NCI-H1436 treated with DMSO at 0.1 percent for 48 hours (cell line): ENCODE measurements at places on chromosomes 5 and 9.

- no peak for DNase-seq
These were observed 41.4 kb upstream of the FAM240B start for GRCh38 chr9:38761339-38761738.

DNA sequence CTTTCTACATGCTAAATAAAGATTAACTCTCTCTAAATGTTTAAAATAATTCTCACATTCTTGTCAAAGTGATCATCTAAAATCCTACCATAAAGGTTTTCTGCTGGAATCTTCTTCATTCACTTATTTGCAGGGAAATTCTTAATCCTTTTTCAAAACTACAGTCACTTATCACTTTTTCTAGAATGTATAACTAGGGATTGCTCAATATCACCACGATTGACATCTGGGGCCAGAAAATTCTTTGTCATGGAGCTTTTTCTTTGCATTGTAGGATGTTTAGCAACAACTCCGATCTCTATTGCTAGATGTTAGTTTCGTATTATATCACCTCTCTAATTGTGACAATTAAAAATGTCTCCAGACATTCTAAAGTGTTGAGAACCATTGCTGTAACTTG lies 344.9 kb upstream of the PIK3R1 start:
- no peak for DNase-seq

DNA sequence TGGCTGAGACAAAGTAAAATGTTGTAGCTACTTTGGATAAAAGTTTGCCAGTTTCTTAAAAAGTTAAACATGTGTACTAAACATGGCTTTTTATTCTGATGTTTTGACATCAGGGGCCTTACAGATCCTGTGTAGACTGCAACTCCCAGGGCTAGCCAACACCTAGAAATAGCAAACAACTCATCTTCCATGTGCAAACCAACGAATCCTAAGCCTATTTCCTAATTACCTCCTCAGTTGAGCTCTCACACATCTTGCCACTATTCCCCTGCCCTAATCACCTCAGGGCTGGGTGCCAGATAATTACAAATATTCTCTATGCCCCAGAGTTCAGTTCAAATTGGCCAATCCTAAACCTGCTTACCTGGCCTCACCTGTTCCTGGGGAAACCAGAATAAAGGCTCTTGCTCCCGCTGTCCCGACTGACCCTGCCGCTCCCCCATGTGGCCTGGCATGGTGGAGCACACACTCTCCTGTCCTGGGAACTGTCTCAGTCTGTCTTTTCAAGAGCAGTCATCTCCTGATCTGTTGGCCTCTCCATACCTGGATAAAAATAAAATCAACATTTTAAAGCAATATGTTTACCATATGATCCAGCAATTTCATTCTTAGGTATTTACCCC lies 37.1 kb upstream of the FAM169A start:
- no peak for DNase-seq

DNA sequence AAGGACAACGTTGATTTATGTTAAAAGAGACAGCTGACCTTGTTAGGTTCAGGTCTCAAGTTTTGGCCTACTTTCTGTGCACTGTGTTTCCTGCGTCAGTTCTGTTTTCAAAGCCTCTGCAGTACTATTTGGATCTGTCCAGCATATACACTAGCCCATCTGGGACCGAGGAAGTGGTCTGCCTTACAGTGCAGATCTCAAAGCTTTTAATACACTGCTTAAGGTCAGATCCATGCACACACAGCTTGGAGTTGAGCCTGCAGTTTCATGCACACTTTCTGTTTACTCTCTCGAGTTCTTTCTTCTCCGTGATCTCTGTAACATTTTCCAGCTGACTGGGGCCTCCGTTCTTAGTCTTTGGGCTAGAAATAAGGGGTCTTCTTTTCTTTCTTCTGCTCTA lies 24.1 kb downstream of the CARTPT start:
- no peak for DNase-seq

- DNase-seq = no peak
These were observed 92.8 kb downstream of the SMARCA2 start for GRCh38 chr9:2107906-2108451.

GRCh38 chr9:212297-212696 lies 2.4 kb upstream of the DOCK8 start:
- no peak for DNase-seq

- no peak for DNase-seq
These were observed 533.1 kb downstream of the NTRK2 start for GRCh38 chr9:85202596-85202995.

DNA sequence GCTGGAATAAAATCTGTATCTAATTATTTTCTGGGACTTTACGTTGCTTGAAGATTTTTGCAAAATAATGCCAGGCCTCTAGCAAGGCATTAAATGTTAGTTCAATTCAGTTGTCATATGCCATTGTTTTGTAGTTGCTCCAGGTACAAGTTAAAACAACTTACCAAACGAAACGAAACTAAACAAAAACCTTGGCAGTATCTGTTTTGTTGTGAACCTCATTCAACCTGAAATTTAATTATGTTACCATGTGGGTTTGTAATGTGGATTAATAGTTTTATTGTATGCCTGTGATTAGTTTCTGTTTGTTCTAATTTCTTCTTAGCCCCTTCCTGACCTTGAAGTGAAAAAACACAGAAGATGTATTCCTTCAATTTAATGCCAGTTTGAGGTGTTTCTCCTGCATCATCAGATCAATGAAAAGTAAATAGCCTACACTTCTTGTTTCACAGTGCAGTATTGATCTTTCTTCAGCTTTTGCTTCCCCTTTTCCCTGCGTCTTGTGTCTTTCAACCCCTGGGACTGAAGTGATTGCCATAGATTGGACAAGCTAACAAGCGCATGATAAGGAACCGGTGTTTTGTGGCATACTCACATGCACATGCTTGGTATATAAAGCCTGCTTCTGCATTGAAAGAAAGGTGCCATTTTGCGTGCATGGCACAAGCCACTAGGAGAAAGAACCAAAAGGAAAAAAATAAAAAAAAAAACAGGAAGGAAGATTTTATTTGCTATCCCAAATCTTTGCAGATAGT lies 699.0 kb upstream of the ARRDC3 start:
- no peak for DNase-seq

GRCh38 chr5:32110111-32110696 lies 63.9 kb downstream of the GOLPH3 start:
- no peak for DNase-seq

GRCh38 chr9:74876382-74876949 lies 11.3 kb downstream of the TRPM6 start:
- DNase-seq = no peak

GRCh38 chr9:94874316-94874715 lies 147.8 kb downstream of the AOPEP start:
- DNase-seq = no peak

DNA sequence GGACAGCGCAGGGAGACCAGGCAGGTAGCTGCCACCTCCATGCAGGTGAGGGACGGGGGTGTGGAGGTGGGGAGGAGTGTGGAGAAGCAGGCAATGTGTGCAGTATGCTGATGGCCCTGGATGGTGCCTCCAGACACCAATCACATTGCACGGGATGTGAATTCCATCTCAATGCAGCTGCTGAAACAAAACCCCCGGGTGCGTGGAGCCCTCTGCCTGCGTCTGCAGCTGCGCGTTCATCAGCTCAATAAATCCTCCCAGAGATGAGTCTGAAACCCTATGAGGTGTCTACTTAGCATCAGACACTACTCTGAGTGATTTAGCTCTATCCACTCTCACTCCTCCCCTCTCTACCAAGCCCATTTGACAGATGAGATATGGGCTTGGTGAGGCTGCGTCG lies 10.3 kb downstream of the SOHLH1 start:
- no peak for DNase-seq

- DNase-seq = no peak
These were observed 247.5 kb downstream of the TMEM161B start for GRCh38 chr5:88021141-88021540.

DNA sequence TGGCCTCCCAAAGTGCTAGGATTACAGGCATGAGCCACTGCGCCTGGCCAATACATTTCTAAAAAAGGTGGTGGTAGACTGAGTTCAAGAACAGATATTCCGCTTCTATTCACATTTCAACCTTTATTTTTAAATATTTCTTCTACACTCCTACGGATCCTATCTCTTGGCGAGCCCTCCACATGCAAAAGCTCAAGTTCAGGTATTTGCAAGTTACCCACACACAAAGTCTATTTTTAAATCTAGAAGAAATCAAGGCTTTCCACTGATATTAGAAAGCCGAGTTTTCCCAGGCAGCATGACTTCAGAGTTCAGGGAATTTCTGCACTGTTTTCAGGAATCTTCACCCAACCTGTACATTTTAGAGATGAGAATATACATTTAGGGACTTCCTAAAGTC lies 101.3 kb upstream of the SAP30L start:
- no peak for DNase-seq

DNA sequence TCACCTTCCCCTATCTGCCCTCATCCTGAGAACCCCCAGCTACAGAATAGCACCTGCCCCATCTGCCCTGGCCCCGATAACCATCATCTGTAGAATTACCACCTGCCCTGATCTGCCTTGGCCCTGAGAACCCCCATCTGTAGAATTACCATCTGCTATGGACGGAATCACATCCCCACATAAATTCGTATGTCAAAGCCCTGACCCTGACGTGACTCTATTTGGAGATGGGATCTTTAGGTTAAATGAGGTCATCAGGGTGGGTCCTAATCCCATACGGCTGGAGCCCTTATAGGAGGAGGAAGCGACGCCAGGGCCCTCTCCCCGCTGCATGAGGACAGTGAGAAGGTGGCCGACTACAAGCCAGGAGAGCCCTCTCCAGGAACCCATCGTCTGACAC lies 32.6 kb downstream of the SARDH start:
- DNase-seq = no peak

DNA sequence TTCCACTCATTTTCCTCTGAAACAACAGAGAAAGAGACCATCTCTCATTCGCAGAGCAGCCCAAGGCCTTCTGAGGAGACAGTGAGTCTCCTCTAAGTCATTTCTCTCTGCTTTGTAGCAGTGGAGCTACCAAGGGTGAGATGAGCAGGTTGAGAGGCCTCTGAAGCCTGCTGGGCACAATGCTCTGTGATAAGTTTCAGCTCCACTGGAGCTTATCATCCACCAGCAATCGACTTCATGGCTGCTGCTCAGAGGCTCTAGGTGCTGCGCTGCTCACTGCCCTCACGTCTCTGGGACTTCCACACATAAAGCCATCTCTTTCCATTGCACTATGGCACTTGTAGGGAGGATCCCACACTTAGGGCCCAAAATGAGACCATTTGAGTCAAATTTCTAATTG lies 96.3 kb downstream of the CMYA5 start:
- no peak for DNase-seq

GRCh38 chr5:179797741-179798140 lies 4.0 kb downstream of the LTC4S start:
- DNase-seq = no peak

GRCh38 chr9:98852961-98853360 lies 45.5 kb downstream of the GALNT12 start:
- DNase-seq = no peak

GRCh38 chr5:175724314-175725275 lies 66.7 kb downstream of the HRH2 start:
- DNase-seq = no peak

GRCh38 chr5:179381691-179382090 lies 36.4 kb upstream of the ADAMTS2 start:
- no peak for DNase-seq

DNA sequence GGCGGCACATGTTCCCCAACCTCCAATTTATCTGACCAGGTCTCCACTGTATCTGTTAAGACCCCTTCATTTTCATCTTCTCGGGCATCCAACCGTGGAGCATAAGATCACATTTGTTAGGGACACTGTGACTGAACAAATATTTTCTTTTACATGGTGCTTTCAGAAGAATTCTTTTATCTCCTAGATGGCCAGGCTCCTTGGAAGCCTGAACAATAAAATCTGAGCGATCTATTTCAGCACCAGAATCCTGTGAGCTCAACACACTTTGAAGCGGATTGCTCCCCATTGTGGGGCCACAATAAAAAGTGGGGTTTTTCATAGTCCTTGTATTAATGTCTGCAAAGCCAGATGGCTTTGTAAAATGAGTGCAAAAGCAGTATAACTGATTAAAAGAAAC lies 273.7 kb downstream of the CD180 start:
- no peak for DNase-seq

GRCh38 chr5:65066387-65067146 lies 297.8 kb downstream of the CWC27 start:
- DNase-seq = no peak

DNA sequence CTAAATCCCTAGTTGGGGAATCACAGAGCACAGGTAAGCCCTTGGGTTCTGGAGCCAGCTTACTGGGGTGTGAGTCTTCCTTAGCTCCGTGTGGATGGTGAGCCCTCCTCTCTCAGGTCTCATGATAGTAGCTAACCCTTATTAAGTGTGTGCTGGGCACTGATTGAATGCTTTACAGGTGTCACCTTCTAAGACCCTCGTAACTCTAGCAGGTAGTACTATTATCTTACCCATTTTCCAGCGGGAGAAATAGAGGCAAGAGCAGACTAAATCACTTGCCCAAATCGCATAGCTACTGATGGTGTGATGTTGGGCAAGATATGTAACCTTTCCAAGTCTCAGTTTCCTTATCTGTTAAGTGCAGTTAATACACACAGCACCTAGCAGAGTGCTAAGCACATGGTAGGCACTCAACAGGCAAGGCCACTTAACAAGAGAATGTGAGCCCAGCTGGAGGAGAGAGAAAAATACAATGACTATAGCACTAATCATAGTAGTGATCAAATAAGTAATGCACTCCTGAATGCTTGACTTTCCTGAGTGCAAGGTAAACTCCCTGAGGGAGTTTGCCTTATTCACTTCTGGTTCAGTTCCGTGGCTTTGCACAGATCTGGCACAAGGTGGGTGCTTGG lies at the start of gene DCANP1:
DCANP1 (minus strand) TSS at position 51 of the 632 bp plus-strand sequence. CDS start 240 bp downstream, outside the sequence.
- DNase-seq = no peak

DNA sequence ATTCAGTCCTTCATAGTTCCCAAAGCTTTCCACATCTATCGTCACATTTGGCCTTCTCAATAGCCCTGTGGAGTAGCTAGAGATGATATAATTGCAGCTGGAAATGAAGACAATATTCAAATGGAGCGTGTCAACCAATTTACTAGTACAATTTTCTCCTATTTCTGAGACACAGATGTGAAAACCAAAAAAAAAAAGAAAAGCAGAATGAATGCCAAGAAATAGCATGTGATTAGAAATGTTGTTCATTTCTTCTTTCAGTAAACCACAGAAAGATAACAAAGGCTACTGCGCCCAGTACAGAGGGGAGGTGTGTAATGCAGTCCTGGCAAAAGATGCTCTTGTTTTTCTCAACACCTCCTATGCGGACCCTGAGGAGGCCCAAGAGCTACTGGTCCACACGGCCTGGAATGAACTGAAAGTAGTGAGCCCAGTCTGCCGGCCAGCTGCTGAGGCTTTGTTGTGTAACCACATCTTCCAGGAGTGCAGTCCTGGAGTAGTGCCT lies 99.0 kb downstream of the MUSK start:
- no peak for DNase-seq

- no peak for DNase-seq
These were observed 649.2 kb downstream of the EFNA5 start for GRCh38 chr5:107021575-107021974.

- no peak for DNase-seq
These were observed 68.6 kb upstream of the TBCA start for GRCh38 chr5:77844623-77845323.

DNA sequence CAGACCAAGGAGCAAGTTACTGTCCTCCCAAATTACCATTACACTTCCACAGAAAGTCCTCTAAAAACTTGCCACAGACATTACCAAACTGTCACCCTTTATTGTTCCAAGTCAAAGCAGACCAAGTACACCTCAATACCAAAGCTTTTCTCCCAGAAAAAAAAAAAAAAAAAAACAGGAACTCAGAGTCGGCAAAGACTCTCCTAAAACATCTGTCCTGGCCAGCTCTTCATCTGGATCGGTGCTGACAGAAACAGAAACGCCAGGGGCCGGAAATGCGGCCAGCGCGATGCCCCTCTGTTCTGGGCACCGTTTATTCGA lies 718 bp downstream of the DEPDC1B start:
- no peak for DNase-seq
